Activated T-cell treated with anti-CD3 and anti-CD28 coated beads, Interleukin-2, amount 50 U/mL, for 48 hours (primary cell): ENCODE measurements at places on chromosomes 13 and 19.

DNA sequence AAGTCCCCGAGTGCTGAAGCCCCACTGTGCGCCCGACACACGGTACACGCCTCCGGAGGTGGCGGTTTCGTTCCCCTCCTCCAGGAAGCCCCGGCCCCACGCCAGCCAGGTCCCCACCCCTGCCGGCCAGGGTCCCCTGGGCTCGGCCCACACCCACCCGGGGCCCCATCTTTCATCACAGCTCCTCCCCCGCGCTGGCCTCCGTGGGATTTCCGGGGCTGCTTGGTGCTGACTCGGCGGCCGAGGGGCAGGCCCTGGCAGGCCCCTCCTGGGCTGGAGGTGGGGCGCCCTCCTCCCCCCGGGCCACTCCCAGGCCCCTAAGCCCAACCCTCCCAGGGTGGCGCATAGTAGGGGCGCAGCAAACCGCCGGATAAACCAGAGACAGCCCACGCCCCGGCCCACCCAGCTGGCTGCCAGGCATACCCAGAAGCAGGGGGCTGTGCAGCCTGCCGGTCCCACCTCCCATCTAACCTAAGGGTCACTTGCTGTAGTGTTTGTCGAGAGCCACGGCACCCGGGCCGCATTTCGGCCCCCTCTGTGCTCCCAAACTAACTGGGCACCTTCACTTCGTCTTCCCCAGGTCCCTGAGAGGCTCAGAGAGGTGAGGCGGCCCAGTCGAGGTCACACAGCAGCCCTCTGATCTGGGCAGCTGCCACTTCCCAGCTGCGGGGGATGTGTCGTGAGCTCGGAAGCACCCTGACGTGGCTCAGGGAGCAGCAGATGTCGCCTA, 6.6 kb downstream of the ZBTB7A start:
- DNase-seq, result peak; percentile 71

DNA sequence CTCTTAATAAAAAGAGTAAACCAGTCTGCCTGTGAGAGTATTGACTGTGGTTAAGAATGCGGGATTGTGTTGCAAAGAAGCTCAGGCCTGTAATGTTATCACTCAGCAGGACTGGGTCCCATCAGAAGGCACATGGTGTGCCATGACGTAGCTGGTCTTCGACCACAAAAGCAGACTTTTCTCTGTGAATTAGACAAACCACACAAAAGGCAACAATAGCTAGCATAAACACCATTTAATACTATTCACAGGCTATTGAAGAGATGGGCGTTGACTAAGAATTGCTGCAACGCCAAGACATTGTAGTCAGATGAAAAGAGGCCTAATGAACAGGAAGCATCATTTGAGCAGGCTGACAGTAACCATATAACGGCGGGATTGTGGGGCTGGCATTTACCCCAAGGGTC, 235.6 kb upstream of the SOX21 start:
- no peak for DNase-seq

DNA sequence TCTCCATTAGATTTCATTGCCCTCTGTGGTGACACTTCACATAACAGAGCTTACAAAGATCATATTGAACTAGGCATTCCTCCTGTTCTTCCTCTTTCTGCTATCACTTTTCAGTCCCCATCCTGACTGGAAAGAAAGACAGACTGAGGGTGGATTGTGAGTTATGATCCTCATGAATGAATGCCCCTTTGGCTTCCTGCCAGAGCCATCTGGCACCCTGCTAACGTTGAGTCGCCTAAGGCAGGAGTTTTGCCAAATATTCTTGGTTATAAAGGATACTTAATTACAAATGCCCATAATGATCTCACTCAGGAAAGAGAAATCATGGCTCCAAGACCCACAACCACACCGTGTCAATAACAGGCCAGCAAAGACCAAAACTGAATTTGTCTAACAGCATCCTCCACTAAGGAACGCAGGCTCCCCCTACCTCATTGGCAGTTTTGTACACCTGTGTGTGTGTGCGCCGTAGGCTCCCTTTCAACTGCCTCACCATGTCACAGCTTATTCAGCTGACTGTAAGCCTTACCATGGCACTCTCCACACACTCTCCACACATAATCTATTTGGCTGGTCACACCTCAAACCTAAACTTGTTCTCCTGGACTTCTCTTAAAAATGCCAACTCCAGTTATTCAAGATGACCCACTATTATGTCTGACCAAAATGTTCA, 15.5 kb downstream of the ZNF211 start:
- no peak for DNase-seq

DNA sequence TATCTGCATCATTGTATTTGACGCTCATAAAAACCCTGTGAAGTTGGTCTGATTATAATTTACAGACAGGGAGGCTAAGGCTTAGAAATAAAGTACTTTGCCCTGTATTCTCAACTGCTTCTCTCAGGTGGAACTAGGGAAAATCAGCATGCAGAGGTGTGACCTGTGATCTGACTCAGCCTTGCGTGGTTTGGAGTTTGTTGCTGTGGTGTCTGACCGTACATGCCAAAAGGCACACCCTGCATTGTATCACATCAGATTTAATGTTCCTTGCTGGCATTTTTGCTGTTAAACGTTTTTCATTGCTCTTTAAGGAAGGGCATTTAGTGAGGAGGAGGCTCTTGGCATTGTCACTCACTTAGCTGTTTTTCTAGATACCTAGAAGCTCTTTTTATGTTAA, 58.8 kb upstream of the C1QTNF9B start:
- no peak for DNase-seq

GRCh38 chr13:84487752-84488151, 605.5 kb upstream of the SLITRK1 start:
- no peak for DNase-seq

DNA sequence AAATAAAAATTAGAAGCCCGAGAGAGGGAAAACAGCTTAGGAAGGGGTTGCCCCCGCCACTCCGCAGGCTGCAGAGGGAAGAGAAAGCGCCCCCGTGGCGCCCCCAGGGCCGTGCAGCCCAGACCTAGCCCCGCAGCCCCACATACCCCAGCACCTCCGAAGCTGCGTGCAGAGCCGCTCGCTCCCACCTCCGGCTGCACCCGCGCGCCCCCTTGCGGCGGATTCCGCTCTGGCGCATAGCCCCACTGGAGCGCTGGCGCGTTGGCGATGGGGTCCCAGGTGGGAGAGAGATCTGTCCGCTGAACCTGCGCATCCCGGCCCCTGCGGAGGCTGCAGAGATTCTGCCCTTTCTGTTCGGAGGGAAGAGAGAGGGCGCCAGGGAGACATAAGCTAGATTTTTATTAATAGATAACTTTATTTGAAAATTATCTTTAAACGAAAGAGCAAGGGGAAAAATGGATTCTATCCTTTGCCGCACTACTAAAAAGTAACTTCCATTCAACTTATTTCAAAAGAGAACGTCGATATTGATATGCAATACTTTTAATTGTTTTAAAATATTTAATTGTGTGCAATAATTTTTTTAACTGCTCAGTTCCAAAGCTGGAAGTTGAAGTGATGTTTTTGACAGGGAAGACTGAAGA, 11.7 kb upstream of the CLN5 start:
- DNase-seq, result peak; percentile 94

GRCh38 chr13:30466358-30466714, 600 bp upstream of the HMGB1 start:
- no peak for DNase-seq
